Activated T-helper 1 cell treated with anti-CD3 and anti-CD28 coated beads, Interleukin-12 subunit alpha, Interleukin-12 subunit beta, Interleukin-2, Interleukin-4 antibody, amounts not matched to agents 30 ng/mL and 10 ng/mL and 1 ng/mL, durations not matched to agents 14 hours and 24 hours and 36 hours (primary cell): ENCODE measurements at places on chromosomes 11 and 22. TPM values are rescaled to one million over a fixed set of nuclear protein-coding genes. Genes with fewer than 3 reads are reported as not detected.

Gene MPZL3
- total RNA-seq = 63.5 and 69.3 TPM in 2 replicates

Gene CHRM4
- 1.2 TPM in 2 replicates for total RNA-seq

Gene TSSK2
- not detected in 2 replicates for total RNA-seq

Gene FOSL1
- total RNA-seq = 31.7 and 33.5 TPM in 2 replicates

Gene POU2AF2
- total RNA-seq = not detected in 2 replicates

Gene MYH9
- total RNA-seq = 618 and 639 TPM in 2 replicates

Gene C11orf24
- 33.9 and 39.7 TPM in 2 replicates for total RNA-seq

Gene ALX4
- total RNA-seq = not detected in 2 replicates

Gene OR4C46
- not detected in 2 replicates for total RNA-seq

DNA sequence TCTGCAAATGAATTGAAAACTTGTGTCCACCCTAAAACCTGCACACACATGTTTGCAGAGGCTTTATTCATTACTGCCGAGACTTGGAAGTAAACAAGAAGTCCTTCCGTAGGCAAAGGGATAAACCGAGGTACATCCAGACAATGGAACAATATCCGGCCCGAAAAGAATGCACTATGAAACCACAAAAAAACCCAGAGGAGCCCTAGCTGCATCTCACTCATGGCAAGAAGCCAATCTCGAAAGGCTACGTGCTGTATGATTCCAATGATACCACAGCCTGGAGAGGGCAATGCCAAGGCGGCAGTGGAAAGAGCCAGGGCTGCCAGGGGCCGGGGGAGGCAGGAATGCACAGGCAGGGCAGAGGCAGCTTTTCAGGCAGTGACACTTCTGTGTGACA, 3.2 kb upstream of the MRPL23 start:
- H3K27ac ChIP-seq = no peak overlapping the region
- no peaks in the 10 kb centered on the region for H3K36me3 ChIP-seq
- peak overlapping the region; percentile 42 for H3K4me3 ChIP-seq
- H3K27me3 ChIP-seq = no peaks in the 10 kb centered on the region

DNA sequence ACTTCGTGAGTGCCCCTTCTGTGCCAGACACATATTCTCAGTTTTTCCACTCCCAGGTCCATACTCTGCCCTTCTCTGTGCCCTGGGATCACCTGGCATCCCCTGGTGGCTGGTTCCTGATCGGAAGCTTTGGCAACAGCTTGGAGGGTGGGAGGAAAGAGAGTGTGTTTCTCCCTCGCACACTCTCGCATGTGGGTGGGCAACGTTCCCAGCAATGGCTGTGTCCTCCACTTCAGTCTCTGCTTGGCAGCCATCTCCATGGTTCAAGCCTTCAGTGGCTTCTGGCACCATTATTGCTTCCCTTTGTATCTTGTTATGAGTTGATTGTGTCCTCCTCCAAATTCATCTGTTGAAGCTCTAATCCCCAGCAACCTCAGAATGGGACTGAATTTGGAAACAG, 342.7 kb upstream of the SYN3 start:
- no peaks in the 10 kb centered on the region for H3K27me3 ChIP-seq
- no peak for DNase-seq
- no peak overlapping the region for H3K27ac ChIP-seq

- no peak for DNase-seq
- no peak overlapping the region for H3K4me3 ChIP-seq
- no peak overlapping the region for H3K27ac ChIP-seq
- peaks cover 10% of the 10 kb centered on the region for H3K27me3 ChIP-seq
These were observed 87.1 kb upstream of the TOP3B start for GRCh38 chr22:22069450-22070370.

GRCh38 chr11:116275635-116276034, 497.2 kb downstream of the BUD13 start:
- no peak for DNase-seq
- no peaks in the 10 kb centered on the region for H3K27me3 ChIP-seq
- no peaks in the 10 kb centered on the region for H3K36me3 ChIP-seq
- H3K27ac ChIP-seq = no peak overlapping the region
- H3K4me3 ChIP-seq = no peak overlapping the region
- H3K4me1 ChIP-seq = no peaks in the 10 kb centered on the region

GRCh38 chr22:35299217-35299672, 449 bp upstream of the TOM1 start:
- peak overlapping the region; percentile 97 for H3K27ac ChIP-seq
- no peak for DNase-seq
- peaks cover 18% of the 10 kb centered on the region for H3K36me3 ChIP-seq

GRCh38 chr11:131229221-131229620, 141.2 kb upstream of the NTM start:
- DNase-seq = no peak
- H3K27me3 ChIP-seq = no peaks in the 10 kb centered on the region
- H3K36me3 ChIP-seq = no peaks in the 10 kb centered on the region
- H3K27ac ChIP-seq = no peak overlapping the region
- H3K4me1 ChIP-seq = no peaks in the 10 kb centered on the region

DNA sequence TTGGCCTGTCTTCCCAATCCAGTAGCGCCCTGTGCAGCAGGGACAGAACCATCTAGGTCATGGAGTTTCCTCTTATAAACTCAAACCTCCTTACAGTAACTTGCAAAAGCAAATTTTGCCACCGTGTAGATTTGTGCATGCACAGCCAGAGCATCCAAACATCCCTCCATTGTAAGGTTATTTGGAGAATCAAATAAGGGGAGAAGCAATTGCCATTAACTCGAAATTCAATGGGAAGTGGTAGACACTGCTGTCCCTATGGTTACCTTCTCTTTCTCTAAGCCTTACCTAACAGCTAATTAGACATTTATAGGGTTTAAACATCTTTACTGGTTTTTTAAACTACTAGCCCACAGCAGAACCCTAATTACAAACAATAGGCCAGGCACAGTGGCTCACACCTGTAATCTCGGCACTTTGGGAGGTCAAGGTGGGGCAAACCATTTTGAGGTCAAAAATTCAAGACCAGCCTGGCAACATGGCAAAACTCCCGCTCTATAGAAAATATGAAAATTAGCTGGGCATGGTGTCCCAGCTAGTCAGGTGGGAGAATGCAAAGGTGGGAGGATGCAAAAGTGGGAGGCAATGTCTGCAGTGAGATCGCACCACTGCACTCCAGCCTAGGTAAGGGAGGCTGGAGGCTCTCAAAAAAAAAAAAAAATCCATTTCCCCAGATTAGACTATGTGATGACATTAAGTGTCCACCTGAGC, 6.6 kb downstream of the HSPA8 start:
- H3K4me1 ChIP-seq = peaks cover 49% of the 10 kb centered on the region
- peak overlapping the region; percentile 39 for H3K4me3 ChIP-seq

GRCh38 chr11:105155679-105156078, 16.1 kb upstream of the CARD18 start:
- no peaks in the 10 kb centered on the region for H3K36me3 ChIP-seq
- no peak for DNase-seq
- no peak overlapping the region for H3K27ac ChIP-seq
- H3K27me3 ChIP-seq = peaks cover 2% of the 10 kb centered on the region
- no peak overlapping the region for H3K4me3 ChIP-seq

- no peak for DNase-seq
- peak overlapping the region; percentile 34 for H3K27ac ChIP-seq
- peaks cover 32% of the 10 kb centered on the region for H3K4me1 ChIP-seq
- H3K36me3 ChIP-seq = peaks cover 23% of the 10 kb centered on the region
These were observed 3.0 kb upstream of the GTSE1 start for GRCh38 chr22:46293577-46294260.

DNA sequence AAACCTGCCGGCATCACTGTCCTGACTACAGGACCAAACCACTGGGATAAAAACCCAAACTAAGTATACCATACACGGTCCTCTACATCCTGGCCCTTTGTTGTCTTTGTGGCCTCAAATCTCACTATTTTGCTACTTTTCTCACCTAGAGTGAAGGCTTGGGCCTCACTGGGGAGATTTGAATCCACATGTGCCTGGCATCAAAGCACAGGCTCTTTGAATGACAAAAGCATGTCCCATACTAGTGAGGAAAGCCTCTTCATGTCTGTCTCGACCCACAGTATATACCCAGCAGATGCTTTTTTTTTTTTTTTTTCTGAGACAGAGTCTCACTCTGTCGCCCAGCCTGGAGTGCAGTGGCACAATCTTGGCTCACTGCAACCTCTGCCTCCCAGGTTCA, 72.5 kb upstream of the DRD2 start:
- no peak for DNase-seq
- H3K4me3 ChIP-seq = no peak overlapping the region
- H3K27ac ChIP-seq = no peak overlapping the region
- H3K36me3 ChIP-seq = no peaks in the 10 kb centered on the region

- no peaks in the 10 kb centered on the region for H3K27me3 ChIP-seq
- H3K4me3 ChIP-seq = no peak overlapping the region
- H3K27ac ChIP-seq = no peak overlapping the region
- H3K36me3 ChIP-seq = no peaks in the 10 kb centered on the region
- DNase-seq = peak; percentile 21
These were observed 221.9 kb upstream of the TBCEL start for GRCh38 chr11:120801801-120802689.

GRCh38 chr11:45209000-45209879, 62.8 kb downstream of the PRDM11 start:
- H3K27ac ChIP-seq = no peak overlapping the region
- no peaks in the 10 kb centered on the region for H3K4me1 ChIP-seq
- H3K36me3 ChIP-seq = no peaks in the 10 kb centered on the region
- no peak overlapping the region for H3K4me3 ChIP-seq
- DNase-seq = no peak
- no peaks in the 10 kb centered on the region for H3K27me3 ChIP-seq

DNA sequence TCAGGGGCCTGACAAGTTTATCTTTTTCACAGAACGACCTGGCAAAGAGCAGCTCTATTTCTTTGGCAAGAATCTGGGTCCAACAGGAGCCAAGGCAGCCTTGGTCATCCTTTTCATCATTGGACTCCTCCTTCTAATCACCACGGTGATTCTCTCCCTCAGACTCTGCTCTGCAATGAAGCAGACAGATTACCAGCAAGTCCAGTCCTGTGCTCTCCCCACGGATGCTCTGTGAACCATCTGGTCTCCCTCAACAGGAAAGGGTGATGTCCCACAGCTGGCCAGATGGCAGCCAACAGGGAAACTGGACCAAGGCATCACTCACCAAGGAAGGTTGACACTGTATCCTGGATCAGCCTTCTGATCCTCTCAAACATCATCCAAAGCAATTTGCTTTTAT, 17.0 kb upstream of the PANX1 start:
- H3K36me3 ChIP-seq = no peaks in the 10 kb centered on the region
- no peak overlapping the region for H3K27ac ChIP-seq
- no peak for DNase-seq
- H3K27me3 ChIP-seq = peaks cover 19% of the 10 kb centered on the region
- no peak overlapping the region for H3K4me3 ChIP-seq

GRCh38 chr11:129967996-129968395, 34.6 kb downstream of the PRDM10 start:
- no peak for DNase-seq
- H3K27me3 ChIP-seq = no peaks in the 10 kb centered on the region
- H3K4me1 ChIP-seq = peaks cover 15% of the 10 kb centered on the region

DNA sequence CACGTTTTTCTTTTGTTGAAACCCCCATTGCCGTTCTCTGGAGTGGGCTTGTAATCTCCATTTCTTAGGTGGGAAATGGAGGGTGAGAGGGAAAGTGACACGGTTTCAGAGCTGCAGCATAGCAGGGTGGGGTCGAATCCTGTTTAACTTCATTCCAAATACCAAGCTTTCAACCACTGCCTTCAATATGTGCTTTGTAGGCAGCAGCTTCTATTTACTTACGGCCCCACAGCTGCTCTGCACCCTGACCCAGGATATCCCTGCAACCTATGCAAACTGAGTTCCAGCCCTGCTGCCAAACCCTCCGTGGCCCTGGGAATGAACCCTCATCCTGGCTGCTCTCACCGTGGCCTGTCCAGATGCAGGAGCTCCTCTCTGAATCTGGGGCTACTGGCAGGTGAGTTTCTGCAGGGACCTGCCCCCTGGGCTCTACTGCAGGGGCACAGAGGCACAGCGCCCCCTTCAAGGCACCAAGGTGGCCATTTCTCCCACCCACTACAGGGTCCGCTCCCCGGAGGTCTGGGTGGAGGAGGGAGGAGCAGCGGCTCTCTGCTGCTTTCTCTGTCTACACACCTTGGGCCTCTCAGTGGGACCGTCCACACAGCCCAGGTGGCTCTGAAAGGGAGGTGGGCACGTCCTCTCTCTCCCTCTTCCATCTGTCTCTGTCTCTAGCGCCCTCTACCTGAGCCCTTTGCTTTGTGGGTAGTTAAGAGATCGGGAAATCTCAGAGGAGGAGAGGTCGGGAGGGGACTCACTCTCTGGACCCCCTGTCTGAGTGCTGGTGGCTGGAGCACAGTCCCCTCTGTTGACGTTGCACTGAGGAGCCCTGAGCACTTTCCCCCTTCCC, 279.1 kb downstream of the BRD1 start:
- no peak overlapping the region for H3K27ac ChIP-seq
- no peaks in the 10 kb centered on the region for H3K4me1 ChIP-seq
- DNase-seq = no peak
- no peaks in the 10 kb centered on the region for H3K36me3 ChIP-seq

DNA sequence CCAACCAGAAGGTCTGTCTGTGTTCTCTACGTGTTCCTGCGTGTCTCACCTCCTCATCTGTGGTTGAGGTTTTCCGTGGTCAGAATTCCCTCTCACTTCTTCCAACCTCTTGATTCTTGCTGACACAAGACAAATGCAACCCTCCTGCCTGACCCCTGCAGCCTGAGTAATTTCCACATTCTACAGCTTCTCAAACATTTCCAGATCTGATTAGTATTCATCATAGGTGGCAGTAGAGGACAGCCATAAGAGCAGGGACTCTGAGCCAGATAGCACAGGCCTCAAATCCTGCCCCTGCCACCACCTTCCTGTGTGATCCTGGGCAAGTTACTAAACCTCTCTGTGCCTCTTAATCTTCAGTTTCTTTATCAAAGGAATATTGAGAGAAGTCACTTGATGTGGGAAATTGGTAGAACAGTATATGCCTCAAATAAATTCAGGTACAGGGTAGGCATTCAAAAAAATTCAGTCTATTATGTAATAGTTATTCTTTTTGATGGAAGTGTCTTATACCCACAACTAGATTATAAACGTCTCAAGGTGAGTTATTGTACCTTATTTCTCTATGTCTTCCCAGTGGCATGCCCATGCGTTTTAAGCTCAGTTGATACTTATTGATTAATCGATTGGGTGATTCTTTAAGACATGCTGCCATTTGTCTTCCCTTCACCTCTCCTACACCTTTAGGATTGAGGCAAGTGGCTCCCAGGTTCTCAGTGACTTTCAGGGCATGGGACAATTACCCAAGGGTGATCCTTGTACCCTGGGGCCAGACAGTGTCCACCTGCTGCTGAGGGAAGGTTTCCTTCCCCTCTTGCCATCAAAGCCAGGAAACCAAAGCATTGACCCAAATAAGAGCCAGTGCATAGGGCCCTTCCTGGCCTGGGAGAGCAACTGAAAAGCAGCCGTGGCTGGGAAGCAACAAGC, 19.6 kb downstream of the POU2AF1 start:
- peaks cover 25% of the 10 kb centered on the region for H3K4me1 ChIP-seq
- DNase-seq = no peak
- H3K27me3 ChIP-seq = no peaks in the 10 kb centered on the region
- H3K27ac ChIP-seq = no peak overlapping the region
